RKO (cell line): ENCODE measurements at places on chromosomes 16 and 17.

DNA sequence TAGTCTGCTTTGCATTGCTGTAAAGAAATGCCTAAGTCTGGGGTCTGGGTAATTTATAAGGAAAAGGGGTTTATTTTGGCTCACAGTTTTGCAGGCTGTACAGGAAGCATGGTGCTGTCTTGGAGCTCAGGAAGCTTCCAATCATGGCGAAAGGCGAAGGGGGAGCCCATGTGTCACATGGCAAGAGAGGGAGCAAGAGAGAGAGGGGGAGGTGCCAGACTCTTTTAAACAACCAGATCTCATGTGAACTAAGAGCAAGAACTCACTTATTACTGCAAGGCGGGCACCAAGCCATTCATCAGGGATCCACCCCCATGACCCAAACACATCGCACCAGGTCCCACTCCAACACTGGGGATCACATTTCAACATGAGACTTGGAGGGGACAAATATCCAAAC, 148.2 kb upstream of the HS3ST2 start:
- no peak for DNase-seq

- DNase-seq = no peak
Observed at GRCh38 chr16:51312363-51313150, 161.5 kb upstream of the SALL1 start.

GRCh38 chr17:43779145-43780125, 658 bp upstream of the DUSP3 start:
- DNase-seq = no peak

GRCh38 chr16:11014136-11014535, 69.8 kb downstream of the CLEC16A start:
- DNase-seq = no peak

DNA sequence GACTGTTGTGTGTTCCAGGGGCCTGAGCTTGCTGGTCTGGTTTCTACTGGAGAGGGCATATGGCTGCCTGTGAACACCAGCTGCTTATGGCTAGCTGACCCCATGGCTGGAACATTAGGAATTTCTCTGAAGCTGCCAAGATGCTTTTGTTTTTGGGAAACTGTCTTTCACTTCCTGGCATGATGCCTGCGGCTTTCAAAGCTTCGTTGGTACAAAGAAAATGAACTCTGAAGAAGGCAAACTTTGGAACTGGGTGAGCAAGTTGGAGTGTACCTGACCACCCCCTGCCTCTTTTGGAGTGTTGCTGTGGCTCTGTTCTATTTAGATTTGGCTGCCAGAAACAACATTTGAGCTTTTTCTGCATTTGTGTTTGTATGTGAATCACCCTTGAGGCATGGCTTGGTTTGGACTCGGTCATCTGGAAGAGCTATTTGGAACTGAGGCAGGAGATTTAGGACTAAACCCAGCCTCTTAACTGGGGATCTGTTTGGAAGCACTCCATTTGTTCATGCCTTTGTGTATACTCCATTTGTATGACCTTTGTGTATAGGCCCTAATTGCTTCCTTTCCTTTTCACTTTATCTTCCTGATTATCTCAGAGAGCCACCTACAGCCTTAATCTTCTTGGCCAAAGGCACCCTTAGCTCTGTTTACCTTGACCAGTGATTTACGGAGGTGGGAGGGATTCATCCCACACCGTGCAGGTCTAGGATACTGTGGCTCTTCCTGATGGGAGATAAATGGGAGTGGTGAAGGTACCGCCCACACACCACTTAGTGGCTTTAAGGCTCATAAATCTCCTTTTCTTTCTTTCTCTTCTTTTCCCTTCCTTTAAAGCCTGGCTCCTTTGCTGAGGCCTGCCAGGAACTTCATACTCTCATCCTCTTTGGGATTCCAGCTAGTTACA, 7.3 kb upstream of the CPHXL start:
- no peak for DNase-seq

GRCh38 chr16:11145173-11145818, 110.7 kb downstream of the SOCS1 start:
- DNase-seq = no peak

DNA sequence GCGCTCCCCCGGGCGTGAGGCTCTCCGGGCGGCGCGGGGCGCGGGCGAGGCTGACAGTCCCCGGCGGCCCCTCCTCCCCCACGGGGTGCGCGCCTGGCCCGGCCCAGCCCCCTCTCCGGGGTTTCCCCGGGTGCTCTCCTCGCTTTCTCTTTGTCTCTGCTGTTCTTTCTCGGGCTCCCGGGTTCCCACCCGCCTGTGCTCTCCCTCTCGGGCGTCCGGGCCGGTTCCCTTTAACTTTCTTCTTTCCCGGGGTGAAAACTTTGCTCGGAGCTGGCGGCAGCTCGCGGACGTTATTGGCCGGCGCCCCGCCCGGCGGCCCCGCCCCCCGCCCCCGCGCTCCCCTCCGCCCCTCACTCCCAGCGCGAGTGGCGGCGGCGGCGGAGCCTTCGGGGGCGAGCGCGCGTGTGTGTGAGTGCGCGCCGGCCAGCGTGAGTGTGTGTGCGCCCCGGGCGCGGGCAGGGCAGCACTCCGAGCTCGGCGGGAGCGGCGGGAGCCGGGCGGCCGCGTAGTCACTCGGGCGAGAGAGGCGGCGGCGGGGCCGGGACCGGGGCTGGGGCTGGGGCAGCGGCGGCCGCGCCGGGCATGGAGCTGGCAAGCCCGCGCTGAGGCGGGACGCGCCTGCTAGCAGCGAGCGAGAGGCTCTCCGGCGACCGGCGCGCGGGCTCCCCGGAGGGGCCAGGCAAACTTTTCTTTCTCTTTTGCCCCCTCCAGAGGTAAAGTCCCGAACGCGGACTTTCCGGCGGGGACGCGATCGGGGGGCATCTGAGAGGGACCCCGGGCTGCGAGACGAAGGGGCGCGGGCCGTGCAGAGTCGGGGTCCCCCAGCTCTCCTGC, at the start of gene NTN1:
Gene NTN1, plus strand, starts transcription at position 353 of the 834 bp plus-strand sequence. CDS start 864 bp downstream, outside the sequence.
- DNase-seq = peak; percentile 66

GRCh38 chr16:31089199-31089598, 456 bp upstream of the PRSS53 start:
- DNase-seq = no peak

- no peak for DNase-seq
Observed at GRCh38 chr16:67800338-67800926, 5.9 kb downstream of the RANBP10 start.

GRCh38 chr17:39753514-39754160, 15.9 kb downstream of the GRB7 start:
- DNase-seq = peak; percentile 24

DNA sequence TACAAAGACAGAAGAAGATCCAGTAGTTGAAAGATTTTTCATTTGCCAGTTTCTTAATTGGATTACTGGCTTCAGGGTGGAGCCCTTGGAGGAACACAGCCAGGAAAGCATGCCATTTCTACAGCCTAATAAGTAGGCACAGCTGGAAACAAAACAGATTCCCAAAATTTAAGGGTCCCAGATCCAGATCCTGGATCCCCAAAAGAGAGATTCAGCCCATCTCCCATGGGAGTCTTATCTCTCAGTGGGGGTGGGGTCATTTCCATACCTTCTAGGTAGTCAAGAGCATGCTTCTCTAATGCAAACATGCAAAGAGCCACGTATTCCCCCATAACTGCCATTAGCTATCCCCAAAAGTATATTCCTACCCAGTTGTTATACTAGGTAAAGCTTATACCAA, 49.9 kb downstream of the SCPEP1 start:
- no peak for DNase-seq

DNA sequence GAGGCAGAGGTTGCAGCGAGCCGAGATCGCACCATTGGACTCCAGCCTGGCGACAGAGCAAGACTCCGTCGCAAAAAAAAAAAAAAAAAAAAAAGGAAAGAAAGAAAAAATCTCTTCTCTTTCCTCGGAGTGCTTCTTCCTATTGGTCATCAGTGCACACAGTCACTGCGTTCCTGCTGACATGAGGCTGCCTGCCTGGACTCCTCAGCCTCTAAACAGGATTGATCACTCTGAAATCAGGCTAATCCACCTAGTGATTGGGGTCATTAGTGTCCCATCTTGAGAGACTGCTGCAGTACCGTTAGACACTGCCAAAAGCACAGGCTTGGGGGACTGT, 30.8 kb downstream of the PLCD3 start:
- DNase-seq = no peak

GRCh38 chr17:35390663-35391062, 17.2 kb upstream of the SLFN11 start:
- no peak for DNase-seq

DNA sequence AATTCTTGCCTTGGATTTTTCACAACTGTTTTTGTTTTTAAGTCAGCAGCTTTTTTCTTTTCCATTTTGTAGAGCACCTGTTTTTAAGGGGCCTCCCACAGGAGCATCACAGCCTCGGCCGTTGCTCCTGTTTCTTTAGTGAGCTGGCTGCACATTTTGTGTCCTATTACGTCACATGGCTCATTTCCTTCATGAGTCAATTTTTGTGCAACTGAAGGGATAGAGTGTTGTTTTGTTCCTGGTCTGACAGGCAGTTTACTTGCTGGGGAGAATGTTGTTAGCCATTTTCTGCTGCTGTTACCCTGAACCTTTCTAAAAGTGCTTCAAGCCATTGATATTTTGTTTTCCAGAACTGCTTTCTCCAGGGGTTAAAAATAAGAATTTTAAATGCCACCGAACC, 45.0 kb upstream of the CRISPLD2 start:
- peak; percentile 65 for DNase-seq

DNA sequence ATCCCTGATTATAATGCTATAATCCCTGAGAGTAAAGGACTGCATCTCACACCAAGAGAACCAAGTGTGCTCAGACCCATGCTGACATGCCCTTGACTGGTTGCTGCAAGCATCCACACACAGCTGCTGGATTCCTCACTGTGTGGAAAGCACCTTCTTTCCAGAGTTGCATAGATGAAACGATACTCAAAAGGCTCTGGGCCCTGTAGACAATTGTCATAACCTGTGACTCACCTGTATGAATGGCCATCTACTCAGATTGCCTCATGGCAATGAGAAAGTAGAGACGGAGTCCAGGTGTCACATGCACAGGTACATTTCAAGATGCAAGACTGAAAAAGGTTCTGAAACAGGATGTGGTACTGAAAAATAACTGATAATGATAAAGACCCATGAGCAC, 58.1 kb downstream of the MPHOSPH6 start:
- no peak for DNase-seq

- DNase-seq = no peak
Observed at GRCh38 chr17:45686250-45686649, 97.9 kb upstream of the CRHR1 start.

DNA sequence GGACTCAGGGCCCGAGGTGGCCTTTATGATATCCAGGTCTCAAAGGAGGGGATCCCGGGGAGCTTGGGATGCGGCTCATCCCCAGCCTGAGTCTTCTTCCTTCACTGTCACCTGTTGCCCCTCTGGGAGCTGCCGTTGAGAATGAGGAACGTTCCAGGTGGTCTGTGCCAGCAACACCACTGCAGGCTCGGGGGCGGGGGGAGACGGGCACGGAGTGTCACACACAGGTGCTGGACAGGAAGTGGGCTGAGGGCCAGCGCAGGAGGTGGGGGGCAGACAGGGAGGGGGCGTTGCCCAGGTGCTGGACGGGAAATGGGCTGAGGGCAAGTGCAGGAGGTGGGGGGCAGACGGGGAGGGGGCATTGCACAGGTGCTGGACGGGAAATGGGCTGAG, 28.2 kb downstream of the METRNL start:
- no peak for DNase-seq

DNA sequence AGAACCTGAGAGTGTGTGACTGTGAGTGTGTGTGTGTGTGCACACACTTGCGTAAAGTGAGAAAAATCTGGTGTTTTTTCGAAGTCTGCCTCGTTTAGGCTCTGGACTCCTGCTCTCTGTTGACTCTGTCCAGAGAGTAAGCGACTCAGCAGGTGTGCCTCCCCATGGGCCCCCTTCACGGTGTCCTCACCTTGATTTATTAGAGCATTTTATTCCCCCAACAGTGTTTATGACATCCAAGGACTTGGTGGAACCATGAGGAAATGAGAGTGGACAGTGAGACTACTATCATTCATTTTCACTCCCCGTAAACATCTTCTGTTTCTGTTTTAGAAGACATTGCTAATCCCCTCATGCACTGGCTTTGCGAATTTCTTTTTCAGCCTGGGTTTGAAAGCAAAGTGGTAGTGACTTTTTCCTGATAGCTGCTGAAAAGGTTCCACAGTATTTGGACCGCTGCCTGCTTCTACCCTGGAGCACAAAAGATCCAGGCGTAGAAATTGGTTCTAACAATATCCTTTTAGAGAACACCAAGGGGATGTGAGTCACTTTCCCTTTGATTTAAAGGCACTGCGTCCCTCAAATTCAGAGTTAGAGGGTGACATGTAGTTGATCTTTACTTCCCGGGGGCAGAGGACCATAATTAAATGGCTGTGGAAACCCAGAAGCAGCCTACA, 218.2 kb downstream of the WWOX start:
- no peak for DNase-seq

- DNase-seq = no peak
Observed at GRCh38 chr16:4193920-4194319, 48.0 kb downstream of the SRL start.

- DNase-seq = no peak
Observed at GRCh38 chr16:54422159-54422558, 135.6 kb upstream of the IRX3 start.

GRCh38 chr16:63623551-63624039, 1498.3 kb downstream of the CDH11 start:
- no peak for DNase-seq

DNA sequence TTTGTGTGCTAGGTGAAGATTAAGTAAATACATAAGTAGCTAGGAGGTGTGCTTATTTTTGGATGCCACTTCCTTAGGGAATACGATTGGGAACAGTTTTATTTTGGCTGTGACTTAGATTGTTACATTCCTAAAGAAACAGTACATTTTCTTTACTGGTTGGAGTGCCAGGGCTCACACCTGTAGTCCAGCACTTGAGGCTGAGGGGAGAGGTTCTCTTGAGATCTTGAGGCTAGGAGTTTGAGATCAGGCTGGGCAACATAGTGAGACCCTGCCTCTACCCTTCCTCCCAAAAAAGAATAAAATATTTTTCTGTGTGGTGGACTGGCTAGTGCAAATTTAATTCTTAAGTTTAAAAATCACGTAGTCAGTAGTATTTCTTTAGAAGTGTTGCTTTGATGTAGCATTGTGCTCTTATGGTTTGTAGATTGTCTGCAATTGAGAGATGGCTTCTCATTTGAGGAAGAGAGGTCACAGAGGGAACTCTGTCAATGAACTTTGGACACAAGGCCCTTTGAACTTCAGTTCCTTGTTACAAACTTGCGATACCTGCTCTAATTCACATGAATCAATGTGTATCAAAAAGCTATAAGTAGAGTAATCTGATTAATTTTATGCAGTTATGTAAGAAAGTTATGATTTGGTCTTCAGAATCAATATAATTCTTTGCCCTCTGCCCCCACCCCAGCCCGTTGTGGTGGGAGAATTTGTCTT, 7.1 kb downstream of the HAPSTR1 start:
- DNase-seq = no peak

GRCh38 chr17:32488604-32489180, 1.9 kb downstream of the CDK5R1 start:
- no peak for DNase-seq

- DNase-seq = no peak
Observed at GRCh38 chr16:10923146-10923649, 19.1 kb downstream of the DEXI start.

- no peak for DNase-seq
Observed at GRCh38 chr17:491086-492021, 138.7 kb upstream of the RPH3AL start.
